GM23248 (cell line): ENCODE measurements at places on chromosomes 7 and 10. TPM values are rescaled to one million over a fixed set of nuclear protein-coding genes. Genes with fewer than 3 reads are reported as not detected.

- H3K27ac ChIP-seq = no peak overlapping the region
- no peaks in the 10 kb centered on the region for H3K36me3 ChIP-seq
- H3K4me1 ChIP-seq = 0 out of 2 replicates have a peak, but pooled peaks cover 5% of the 10 kb centered on the region
- peak overlapping the region; percentile 58 for H3K4me3 ChIP-seq
- H3K27me3 ChIP-seq = no peaks in the 10 kb centered on the region
- DNase-seq = peak; percentile 85
Measured at GRCh38 chr7:140326116-140326928, 72.0 kb downstream of the SLC37A3 start.

The CALML3 gene
- not detected in 2 replicates for total RNA-seq

- DNase-seq = peak; percentile 79
- no peaks in the 10 kb centered on the region for H3K36me3 ChIP-seq
- no peak overlapping the region for H3K4me3 ChIP-seq
Measured at GRCh38 chr7:140079121-140079536, 16.4 kb upstream of the PARP12 start.

- peak; percentile 66 for DNase-seq
- H3K4me3 ChIP-seq = no peak overlapping the region
- no peaks in the 10 kb centered on the region for H3K36me3 ChIP-seq
- H3K27ac ChIP-seq = no peak overlapping the region
- no peaks in the 10 kb centered on the region for H3K4me1 ChIP-seq
Measured at GRCh38 chr10:67697724-67698131, 1.7 kb upstream of the CTNNA3 start.

DNA sequence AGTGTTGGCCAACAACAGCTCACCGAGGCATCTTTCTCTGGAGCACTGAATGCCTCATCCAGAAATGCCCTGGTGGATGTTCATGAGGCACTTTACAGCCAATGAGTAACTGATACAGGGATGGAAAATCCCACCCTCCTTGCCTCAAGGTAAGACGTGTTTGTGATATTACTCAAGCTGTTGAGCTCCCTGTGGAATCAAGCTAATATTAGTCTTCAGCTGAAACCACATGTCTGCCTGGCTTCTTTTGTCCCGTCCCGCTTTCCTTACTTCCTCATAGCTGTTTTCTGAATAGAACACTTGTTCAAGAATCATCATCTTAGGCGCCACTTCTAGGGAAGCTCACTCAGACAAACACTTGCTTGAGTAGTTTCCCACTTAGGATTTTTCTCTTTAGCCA lies 422.4 kb downstream of the INHBA start:
- 0 out of 2 replicates have a peak, but pooled peaks cover 7% of the 10 kb centered on the region for H3K27me3 ChIP-seq
- no peak overlapping the region for H3K27ac ChIP-seq
- no peak for DNase-seq
- no peak overlapping the region for H3K4me3 ChIP-seq
- H3K36me3 ChIP-seq = no peaks in the 10 kb centered on the region

DNA sequence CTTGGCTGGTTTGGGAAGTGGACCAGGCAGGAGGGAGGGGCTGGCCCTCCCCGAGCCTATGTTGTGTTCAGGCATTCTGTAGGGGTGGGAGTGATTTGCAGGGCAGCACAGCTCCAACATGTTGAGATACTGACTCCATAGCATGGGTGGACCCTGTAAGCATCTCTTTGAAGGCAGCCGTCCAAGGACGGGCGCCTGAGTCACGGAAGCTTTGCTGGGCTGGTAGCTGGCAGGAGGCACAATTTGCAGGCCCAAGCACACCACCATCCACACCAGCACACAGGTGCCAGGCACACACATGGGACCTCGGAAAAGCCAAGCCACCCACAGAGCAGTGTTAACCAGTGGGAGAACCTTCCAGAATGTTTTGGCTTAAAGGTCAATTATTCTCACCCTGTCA lies 505.1 kb upstream of the FOXK1 start:
- H3K4me1 ChIP-seq = no peaks in the 10 kb centered on the region
- no peaks in the 10 kb centered on the region for H3K36me3 ChIP-seq
- DNase-seq = no peak
- H3K27ac ChIP-seq = no peak overlapping the region
- H3K4me3 ChIP-seq = no peak overlapping the region

The SPDYE11 gene
- not detected in 2 replicates for total RNA-seq

DNA sequence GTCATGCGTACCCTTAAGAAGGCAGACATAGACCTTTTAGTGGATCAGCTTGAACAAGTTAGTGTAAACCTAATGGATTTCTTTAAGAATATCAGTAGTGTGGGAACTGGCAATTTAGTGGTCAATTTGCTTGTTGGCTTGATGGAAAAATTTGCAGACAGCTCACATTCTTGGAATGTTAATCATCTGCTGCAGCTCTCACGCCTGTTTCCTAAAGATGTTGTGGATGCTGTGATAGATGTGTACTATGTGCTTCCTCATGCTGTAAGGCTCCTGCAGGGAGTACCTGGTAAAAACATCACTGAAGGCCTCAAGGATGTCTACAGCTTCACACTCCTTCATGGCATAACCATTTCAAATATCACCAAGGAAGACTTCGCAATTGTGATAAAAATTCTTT lies 103.4 kb downstream of the ABCA13 start:
- H3K36me3 ChIP-seq = no peaks in the 10 kb centered on the region
- H3K4me1 ChIP-seq = no peaks in the 10 kb centered on the region
- no peaks in the 10 kb centered on the region for H3K27me3 ChIP-seq
- H3K27ac ChIP-seq = no peak overlapping the region
- no peak overlapping the region for H3K4me3 ChIP-seq
- DNase-seq = peak; percentile 18

- no peak overlapping the region for H3K27ac ChIP-seq
- no peak overlapping the region for H3K4me3 ChIP-seq
- H3K27me3 ChIP-seq = peaks cover 13% of the 10 kb centered on the region; the same call in 1 of the 2 replicates
- DNase-seq = no peak
Measured at GRCh38 chr7:150901160-150902035, 49.1 kb downstream of the AOC1 start.

The GNAT3 gene
- total RNA-seq = not detected in 2 replicates

The NME8 gene
- total RNA-seq = not detected in 2 replicates

The CUZD1 gene
- 0.11 and 0.13 TPM in 2 replicates for total RNA-seq

The LRRD1 gene
- total RNA-seq = not detected in 2 replicates

DNA sequence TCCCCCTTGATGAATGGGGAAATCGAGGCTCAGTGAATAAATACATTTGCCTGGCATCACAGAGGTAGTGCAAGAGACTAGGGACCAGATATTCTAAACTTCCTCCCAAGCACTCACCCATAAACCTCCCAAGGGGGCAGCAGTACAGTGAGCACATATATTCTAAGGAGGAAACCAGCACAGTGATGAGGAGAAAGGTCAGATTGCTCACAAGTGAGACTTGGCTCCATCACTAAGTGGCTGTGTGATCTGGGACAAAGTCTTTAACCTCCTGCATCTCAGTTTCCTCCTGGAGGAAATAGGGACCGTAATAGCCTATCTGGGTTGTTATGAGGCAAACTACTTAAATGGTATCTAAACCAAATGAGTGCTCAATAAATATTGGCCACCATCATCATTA lies 4.3 kb downstream of the PLXNA4 start:
- H3K27ac ChIP-seq = no peak overlapping the region
- no peak overlapping the region for H3K4me3 ChIP-seq
- no peak for DNase-seq
- no peaks in the 10 kb centered on the region for H3K36me3 ChIP-seq
- H3K27me3 ChIP-seq = peaks cover 46% of the 10 kb centered on the region

The ANK3 gene
- 0.54 TPM in 1 of 2 replicates, not detected in the other for total RNA-seq

DNA sequence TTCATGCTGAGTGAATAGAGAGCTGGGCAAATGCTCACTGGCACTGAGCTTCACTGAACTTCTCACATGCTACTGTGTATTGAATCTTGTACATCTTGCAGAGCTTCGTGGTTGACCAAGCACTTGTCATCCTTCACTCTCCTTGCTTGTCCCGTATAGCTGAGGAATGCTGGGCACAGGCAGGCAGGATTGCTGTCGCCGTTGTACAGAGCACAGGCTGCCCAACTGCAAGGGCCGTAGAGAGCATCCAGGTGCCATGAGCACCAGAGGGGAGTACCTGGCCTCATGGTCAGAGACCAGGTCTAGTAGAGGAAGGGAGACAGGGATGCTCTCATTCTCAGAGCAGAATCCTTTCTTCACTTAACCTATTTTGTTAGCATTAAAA lies 99.8 kb upstream of the RET start:
- no peak for DNase-seq
- no peak overlapping the region for H3K27ac ChIP-seq
- no peaks in the 10 kb centered on the region for H3K4me1 ChIP-seq
- no peaks in the 10 kb centered on the region for H3K36me3 ChIP-seq
- no peak overlapping the region for H3K4me3 ChIP-seq
